H4 (cell line): ENCODE measurements at places on chromosomes 1 and 21.
A peak's percentile ranks its signal among the peaks of the same experiment; 100 is the strongest.

DNA sequence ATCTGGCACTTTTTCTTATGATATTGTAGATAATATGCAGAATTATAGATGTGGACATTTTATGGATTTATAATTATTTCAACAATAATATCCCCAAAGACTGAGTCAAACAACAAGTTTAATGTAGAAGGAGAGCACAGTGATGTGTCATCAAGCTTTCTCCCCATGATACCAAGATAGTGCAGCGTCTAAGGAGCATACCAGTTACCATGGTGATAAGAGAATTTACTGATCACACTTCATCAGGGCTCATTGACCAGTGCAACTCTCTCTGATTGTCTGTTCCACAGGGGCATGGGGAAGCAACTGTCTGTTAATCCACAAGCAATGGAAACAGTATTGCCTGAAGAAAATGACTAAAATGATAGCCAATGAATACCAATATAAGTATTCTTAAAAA, 209.6 kb upstream of the DPYD start:
- DNase-seq: no peak

DNA sequence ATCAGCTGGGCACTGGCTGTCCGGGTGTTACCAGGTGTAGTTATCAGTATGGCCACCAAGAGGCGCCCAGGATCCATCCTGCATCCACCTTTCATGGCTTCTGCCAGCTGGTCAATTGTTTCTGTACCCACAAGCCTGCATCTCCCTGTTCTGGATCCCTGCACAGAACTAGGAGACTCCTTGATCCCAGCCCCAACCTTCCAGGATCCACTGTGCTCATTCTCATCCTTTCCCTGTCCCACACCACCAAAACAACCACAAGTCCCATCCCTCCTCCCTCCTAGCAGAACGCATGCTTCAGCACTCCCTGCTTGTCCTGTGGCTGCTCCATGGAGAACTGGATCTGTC, 27.2 kb upstream of the FOXE3 start:
- DNase-seq: peak; percentile 60

DNA sequence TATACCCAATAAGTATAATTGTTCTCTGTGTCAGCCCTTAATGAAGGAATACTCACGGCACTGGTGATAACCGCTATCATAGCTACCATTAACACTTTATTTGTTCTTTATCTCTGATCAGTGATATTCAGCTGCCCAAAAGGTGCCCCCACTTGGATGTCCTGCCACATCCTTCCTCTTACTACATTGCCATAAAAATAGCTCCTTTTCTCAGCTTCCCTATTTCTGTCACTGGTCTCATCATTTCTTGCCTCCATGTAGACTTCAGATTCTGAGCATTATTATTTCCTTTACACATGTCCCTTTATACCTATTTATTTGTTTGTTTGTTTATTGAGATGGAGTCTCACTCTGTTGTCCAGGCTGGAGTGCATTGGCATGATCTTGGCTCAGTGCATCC, 2.7 kb upstream of the RAB29 start:
- DNase-seq: no peak

GRCh38 chr1:174080819-174081218, 58.7 kb upstream of the RC3H1 start:
- no peak for DNase-seq

- no peak for DNase-seq
Observed at GRCh38 chr1:160082487-160082886, 1.1 kb downstream of the KCNJ9 start.

DNA sequence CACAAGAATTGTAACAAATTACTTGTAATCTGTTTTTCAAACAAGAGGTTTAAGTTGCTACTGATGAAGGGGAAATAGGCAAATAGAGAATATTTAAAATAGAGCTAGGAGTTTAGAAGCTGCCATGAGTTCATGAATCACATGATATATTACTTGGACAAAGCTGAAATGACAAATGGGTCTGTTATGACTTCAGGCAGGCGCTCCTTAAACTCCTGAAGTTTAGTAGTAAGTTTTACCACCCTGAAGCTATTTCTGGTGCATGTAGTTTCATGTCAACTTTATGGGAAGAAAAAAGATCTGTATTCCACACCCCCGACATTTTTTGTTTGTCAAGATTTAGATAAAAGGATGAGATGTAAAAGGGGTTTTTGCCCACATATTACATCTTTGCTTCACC, 58.5 kb downstream of the PLA2G4A start:
- DNase-seq: no peak

GRCh38 chr1:201516511-201517127, 9.7 kb upstream of the CSRP1 start:
- DNase-seq: no peak

- DNase-seq: peak; percentile 76
Observed at GRCh38 chr1:230681599-230681998, 32.3 kb downstream of the AGT start.

- DNase-seq: no peak
Observed at GRCh38 chr1:119632841-119633240, 15.2 kb downstream of the ZNF697 start.

DNA sequence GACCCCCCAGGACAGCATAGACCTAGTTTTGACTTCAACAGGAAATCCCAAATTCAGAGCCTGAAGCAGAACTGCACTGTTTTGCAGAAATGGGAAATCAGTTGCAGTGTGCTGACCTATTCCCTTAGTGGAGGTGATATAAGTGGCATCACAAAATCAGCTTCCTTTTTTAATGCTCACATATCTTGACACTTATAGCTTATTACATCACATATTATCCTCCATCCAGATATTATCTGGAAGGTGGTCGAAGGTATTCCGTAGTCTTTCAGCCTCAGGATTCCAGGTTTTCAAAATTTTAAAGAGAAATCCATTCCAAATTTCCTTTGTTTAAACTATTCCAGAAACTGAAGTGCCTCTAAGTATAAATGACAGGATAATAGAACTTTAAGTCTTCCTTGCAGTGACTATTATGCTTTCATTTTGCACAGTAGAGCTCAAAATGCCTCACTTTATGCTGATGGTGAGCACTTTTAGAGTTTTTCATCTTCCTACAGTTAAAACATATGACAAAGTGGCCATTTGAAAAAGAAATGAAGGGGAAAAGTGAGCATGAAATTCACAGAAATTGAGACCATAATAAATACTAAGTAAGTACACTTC, 106.4 kb upstream of the DPYD start:
- no peak for DNase-seq

DNA sequence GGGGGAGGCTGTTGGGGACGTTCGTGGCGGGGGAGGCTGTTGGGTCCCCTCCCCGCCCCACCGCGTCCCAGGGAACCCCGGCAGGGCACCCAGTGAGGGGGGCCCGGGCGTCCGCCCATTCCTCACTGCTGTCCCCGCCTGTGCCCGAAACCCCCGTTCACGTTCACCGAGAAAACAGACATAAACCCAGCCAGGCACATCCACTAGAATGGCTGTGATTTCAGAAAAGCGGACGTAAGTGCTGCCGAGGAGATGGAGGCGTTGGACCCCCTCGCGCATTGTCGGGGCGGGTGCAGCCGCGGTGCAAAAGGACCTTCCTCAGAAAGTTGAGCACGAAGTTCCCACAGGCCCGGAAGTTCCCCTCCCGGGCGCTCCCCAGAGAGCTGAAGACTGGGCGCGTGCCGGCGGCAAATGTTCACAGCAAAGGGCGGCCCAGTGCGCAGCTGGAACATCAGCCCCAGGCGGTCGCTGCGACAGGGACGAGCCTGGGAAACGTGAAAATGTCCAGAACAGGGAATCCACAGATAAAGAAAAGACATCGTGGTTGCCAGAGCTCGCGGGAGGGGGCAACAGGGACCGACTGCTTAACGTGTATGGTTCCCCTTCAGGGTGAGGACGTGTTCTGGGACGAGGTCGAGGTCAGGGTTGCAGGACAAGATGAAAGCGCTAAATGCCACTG, 18.5 kb upstream of the SAMD11 start:
- DNase-seq: peak; percentile 23

- DNase-seq: no peak
Observed at GRCh38 chr1:155035936-155036335, 2.3 kb downstream of the DCST1 start.

GRCh38 chr1:113401067-113401466, 10.8 kb downstream of the MAGI3 start:
- DNase-seq: no peak

- no peak for DNase-seq
Observed at GRCh38 chr1:238639861-238640260, 746.5 kb upstream of the CHRM3 start.

DNA sequence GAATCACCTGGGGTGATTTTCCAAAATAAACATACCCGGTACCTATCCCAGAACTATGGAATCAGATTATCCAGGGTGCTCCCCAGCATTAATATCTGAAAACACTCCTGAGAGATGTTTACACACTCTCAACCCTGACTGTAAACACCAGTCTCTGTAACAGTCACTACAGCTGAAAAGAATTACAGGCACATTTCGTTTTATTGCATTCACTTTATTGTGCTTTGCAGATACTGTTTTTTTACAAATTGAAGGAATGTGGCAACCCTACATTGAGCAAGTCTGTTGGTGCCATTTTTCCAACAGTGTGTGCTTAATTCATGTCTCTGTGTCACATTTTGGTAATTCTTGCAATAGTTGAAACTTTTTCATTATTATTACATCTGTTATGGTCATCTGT, 31.8 kb downstream of the HSF2BP start:
- no peak for DNase-seq

- peak; percentile 72 for DNase-seq
Observed at GRCh38 chr1:200488375-200489165, 78.7 kb upstream of the ZNF281 start.

GRCh38 chr1:194952171-194952570, 1656.1 kb downstream of the KCNT2 start:
- DNase-seq: no peak

DNA sequence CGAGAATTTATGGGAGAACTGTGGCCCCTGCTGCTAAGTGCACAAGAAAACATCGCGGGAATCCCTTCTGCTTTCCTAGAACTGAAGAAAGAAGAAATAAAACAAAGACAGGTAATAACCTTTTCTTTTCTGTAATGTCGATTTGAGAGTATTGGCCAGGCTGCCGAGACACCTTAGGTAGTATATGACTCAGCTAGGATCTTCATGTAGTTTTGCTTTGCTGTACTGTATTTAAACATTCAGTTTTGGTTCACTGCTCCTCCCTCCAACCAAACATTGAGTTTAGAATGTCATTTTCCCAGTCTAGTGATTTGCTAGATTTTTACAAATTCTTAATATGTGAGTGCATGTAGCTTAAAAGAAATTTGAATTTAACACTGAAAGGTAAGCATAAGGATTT, 5.8 kb downstream of the SRRM1 start:
- no peak for DNase-seq

- no peak for DNase-seq
Observed at GRCh38 chr21:25456672-25457071, 150.6 kb downstream of the MRPL39 start.

DNA sequence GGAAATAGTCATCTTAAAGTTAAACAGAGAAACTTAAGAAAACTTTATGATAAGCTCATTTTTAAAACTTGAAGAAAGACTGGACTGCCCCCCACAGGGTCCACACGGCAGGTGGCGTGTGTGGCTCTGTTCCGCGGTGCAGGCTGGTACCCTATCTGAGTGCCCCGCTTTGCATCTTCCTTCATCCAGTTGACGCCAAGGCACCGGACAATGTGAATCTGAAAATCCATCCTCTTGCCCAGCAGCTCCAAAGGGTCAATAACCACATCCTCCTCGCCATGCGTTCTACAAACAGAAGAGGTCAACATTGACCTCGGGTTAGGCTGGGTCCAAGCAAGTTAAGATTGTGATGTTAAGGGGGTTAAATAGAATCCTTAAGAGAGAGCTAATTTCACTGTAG, 54.5 kb downstream of the SCCPDH start:
- DNase-seq: no peak

DNA sequence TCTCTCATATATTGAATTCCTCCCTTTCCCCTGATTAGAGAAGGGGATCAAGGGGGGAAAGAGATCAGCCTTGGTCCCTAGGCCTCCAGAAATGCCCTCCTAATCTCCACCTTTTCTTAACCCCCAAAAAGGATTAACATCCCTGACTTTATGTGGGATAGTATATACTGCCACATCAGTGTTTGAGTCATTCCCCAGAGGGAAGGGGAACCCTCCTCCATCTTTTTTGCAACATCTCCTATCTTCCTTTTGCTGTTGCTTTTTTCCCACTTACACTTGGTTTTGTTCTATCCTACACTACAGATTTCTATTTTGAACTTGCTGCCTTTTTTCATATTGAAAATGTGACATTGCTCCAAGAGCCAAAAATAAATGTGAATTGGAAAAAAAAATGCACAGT, 65.4 kb upstream of the PODN start:
- no peak for DNase-seq

- DNase-seq: no peak
Observed at GRCh38 chr1:228345201-228345930, 61.3 kb downstream of the TRIM11 start.

DNA sequence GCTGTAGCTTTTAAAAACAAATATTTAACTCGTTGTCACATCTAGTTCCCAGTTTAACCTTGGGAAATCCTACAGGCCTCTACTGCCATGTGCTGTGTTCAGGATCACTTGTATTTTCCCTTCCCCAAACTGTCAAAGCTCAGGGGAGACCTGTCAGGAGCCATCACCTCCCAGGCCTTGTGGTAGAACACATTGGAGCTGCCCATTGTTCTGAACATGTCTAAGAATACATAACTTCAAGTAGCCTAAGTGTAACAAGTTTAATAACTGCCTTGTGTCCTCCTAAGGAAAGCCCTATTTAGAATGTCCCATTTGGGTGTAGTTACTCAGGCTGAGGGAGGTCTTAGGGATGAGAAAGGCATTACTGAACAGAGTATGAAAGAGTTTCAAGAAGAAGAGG, 28.6 kb upstream of the PIGC start:
- DNase-seq: no peak

DNA sequence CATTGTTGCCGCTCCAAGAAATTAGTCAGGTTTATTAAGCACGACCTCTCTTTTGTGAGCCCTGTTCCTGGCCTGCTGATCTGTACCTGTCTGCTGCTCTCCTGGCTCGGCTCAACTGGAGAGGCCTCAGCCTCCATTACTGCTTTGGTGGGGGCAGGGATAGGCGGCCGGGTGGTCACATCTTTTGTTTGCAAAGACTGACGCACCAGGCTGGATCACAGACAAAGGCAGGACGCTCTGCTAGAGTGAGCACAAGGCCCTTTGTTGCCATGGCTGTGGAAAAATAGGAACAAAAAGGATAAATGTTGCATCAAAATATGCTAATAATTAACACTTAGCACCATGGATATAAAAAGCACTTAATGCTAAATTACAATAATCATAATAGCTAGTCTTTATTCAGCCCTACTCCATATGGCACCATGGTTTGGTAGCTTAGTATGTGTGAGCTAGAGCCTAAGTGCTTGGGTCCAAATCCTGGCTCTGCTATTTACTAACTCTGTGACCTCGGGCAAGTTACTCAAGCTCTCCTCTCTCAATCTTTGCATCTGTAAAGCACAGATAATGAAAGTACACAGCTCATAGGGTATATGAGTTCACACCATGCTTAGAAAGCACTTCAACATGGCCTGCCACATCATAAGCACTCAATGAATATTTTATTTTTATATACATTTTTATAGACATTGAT, 28.9 kb upstream of the HPDL start:
- peak; percentile 3 for DNase-seq
